ENCODE measurements at places on chromosomes 2 and 18.
A peak's percentile ranks its signal among the peaks of the same experiment; 100 is the strongest.

GRCh38 chr2:64609227-64609941, 44.3 kb downstream of the SERTAD2 start:
- no peak for DNase-seq

DNA sequence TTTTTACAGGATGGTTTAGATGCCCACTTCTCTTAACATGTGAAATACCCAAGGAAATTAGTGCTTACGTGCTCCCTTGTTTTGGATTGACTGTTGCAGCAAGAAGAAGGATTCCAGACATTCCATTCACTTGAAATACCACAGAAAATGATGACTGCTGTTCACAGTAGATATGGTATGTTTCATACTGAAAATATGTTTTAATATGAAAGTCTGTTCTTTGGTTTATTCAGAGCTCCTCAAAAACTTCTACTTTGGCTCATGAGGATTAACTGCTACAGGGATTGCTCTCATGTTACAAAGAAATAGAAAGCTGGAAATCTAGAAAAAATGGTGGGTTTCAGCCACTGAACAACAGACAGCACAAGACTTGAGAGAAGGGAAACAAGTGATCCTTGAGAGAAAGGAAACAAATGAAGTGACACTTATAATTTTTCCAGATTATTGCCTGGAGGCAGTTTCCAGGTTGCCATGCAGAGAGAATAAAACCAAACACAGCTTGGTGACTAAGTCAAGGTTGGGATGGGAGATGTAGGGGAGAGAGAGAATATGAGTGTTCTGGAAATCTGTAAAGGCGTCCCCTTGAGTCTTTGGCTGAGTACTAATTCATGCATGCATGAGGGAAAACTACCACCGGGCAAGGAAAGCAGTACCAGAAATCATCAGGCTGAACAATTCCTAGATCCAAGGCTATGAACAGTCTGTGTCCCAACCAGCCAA, 348.1 kb downstream of the CLIP4 start:
- peak; percentile 59 for DNase-seq

DNA sequence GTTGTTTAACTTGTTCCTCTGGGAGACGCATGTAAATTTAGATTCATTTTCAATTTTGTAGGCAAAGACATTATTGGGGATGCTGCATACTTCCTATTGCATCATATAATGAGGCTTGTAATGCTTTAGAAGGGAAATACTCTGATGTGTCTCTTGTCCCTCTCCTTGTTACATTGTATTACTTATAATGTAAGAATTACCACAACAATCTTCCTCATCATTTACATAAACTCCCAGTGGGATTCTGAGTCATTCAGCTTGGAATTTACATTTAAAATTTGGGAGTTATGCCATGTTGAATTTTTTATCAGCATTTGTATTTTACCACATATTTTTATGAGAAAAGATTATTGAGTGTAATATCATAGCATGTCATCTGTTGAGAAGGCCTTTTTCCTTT, 963.4 kb upstream of the NRXN1 start:
- DNase-seq, result peak; percentile 76

GRCh38 chr2:180291060-180291459, 284.0 kb upstream of the CWC22 start:
- DNase-seq, result peak; percentile 90

GRCh38 chr2:191474464-191474863, 203.5 kb upstream of the NABP1 start:
- no peak for DNase-seq

- no peak for DNase-seq
Observed at GRCh38 chr2:231133365-231134099, 8.7 kb upstream of the HTR2B start.

DNA sequence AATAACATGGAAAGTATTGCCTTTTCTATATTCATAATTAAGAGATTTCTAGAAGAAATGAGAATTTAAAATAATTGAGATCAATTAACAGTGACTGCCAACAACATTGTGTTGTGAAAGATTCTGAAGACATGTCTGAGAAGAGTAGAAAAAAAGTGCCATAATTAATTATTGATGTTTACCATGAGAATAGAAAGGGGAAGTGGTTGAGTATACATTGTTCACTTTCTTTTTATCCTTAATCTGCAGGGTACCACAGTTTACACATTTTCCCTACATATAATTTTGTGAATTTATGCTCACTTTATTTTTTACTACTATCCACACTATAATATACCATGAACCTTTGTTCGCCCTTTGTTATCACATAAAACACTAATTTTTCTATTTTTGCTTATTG, 47.1 kb upstream of the UBE2E3 start:
- DNase-seq, result no peak

DNA sequence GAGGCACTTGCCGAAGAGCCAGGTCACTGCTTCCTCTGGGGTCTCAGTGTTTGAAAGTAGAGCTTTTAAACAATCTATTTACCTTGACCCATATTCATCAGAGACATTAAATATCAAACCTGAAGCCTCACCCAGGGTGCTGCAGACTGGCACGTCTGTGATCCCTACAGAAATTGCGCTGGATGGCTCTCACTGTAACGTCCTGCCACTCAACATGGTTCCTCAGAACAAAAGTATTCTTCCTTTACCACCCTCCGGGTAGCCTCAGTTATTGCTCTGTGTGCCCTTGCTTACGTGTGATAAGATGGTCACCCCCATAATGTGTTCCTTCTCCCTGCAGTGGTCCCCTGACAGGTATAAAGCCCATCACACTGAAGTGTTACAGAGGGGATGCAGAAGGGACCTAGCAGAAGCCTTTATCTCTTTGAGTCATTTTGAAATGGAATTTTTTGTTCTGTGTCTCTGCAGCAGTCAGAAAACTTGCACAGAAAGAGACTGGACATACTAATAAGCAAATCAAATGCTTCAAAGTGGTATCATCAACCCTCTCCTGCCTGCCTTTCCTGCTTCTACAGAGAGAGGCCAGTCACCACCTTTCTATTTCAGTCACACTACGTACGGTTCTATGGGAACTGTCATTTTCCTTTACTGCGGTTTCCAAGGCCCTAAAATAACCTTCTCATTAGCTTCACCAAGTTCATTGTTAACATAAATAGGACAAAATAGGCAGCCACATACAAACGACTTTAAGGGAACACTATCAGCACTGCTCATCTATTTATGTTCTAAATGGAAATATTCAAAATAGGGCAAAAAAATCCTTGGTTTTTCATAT, 86.8 kb downstream of the METTL8 start:
- DNase-seq, result no peak

GRCh38 chr2:241808721-241809382, at the start of gene NEU4:
NEU4 (plus strand) TSS chr2:241809193; CDS start chr2:241814485, 5,292 bp downstream.
- no peak for DNase-seq

DNA sequence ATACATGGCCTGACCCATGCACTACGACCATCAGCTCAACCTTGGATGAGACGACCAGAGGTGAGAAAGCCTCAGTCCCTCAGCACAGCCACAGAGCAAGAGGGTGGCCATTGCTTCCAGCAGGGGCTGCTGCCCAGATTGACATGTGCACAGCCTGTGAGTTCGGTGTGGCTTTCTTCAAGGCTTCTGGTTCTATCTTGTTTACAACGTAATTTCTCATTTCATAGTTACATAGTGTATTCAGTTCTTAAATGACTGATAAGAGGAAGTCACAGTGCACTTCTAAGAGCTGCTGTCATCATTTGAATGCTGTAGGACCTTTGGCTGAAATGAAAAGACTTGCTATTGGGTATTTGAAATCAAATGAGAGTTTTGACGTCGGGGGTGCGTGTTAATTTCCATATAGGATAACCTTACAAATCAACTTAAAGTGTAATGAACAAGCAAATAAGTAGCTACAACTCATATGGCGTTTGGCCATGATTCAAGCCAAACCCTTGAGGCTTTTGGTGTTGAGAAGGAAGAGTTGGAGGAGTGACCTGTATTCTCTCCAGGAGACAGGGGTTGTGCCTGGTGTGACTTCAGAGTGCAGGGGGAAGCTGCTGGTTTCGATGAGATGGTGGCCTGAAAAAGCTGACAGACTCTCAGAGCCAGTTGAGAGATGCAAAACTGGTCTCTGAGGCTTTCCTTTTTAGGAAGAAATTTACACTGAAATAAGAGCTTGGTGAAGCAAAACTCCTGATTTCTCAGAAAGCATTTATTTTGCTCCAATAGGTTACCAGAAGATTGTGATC, 51.0 kb downstream of the TSHZ1 start:
- DNase-seq, result no peak

- DNase-seq, result no peak
Observed at GRCh38 chr18:76493213-76494161, 1.6 kb downstream of the ZNF516 start.

DNA sequence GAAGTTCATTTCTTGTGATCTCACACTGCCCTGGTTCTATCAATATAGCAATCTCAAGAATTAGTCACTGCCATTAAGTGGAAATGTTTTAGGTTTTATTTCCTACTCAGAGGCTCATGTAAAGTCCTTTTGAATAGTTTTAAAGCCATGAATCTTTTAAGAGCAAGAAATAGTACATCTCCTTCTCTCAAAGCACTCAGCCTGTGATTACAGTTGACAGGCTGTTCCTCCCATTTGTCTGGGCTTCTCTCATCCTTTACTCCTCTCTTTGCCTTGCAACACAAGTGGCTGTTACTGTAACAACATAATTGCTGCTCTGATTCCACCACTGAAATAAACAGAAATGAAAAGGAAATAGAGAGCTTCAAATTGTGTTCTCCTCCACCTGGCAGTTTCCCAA, 18.4 kb downstream of the GRP start:
- no peak for DNase-seq

GRCh38 chr2:75982719-75983118, 272.0 kb upstream of the GCFC2 start:
- no peak for DNase-seq

DNA sequence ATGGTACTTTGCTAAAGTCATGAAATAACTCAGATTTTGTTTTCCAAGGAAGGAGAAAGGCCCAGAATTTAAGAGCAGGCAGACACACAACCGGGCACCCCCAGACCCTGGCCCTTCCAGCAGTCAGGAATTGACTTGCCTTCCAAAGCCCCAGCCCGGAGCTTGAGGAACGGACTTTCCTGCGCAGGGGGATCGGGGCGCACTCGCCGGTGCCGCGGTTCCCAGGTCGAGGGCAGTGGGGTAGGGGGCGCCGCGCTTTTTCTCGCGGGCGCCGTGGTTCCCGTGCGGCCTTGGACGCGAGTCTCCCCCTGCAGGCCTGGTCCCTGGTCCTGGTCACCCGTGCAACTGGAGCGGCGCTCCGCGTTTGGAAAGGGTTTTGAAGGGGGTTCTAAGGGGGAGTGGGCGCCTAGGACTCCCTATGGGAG, 1.2 kb downstream of the ZNF236 start:
- DNase-seq, result no peak

DNA sequence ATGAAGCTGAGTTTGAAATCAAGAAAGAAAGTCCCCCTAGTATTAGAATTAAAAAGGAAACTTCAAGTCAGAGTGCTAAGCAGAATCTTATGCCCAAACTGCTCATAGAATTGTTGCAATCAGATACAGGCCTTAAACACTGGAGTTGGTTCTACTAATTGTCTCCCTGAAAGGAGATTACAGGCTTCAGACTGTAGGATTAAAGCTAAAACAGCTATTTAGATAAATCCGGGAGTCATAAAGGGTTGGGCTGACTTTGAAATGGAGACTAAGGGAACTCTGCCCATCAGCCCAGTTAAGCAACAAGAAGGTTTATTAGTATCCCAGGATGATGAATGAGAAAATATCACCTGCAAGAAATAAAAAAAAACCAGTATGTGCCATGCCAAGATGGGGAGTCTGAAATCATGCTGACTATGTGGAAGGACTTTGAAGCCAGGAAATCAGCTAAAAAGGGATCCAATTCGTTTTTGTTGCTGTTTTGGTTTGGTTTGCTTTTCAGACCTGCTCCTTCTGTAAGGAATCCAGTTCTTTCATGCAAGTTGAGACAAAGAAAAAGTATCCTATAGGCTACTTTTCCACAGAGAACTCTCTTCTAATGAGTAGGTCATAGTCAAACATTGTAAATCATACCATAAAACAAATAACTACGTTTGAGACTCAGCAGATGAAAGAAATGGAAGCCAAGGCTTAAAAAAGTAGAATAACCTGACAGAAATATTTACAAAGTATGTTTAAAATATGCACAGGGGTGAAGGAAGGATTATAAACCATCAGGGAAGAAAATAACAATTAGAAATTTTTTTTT, 37.6 kb upstream of the MSTN start:
- DNase-seq, result no peak

Data from stromal cell of bone marrow (primary cell).